ENCODE measurements at places on chromosomes 7 and 10. TPM values are rescaled to one million over a fixed set of nuclear protein-coding genes. Genes with fewer than 3 reads are reported as not detected.

GRCh38 chr7:6130007-6130587, 98.9 kb downstream of the ANKRD61 start:
- H3K36me3 ChIP-seq: peaks cover 38% of the 10 kb centered on the region
- H3K27ac ChIP-seq: no peak overlapping the region
- no peak for DNase-seq
- H3K27me3 ChIP-seq: no peaks in the 10 kb centered on the region
- H3K4me3 ChIP-seq: no peak overlapping the region
- peaks cover 5% of the 10 kb centered on the region for H3K4me1 ChIP-seq

DNA sequence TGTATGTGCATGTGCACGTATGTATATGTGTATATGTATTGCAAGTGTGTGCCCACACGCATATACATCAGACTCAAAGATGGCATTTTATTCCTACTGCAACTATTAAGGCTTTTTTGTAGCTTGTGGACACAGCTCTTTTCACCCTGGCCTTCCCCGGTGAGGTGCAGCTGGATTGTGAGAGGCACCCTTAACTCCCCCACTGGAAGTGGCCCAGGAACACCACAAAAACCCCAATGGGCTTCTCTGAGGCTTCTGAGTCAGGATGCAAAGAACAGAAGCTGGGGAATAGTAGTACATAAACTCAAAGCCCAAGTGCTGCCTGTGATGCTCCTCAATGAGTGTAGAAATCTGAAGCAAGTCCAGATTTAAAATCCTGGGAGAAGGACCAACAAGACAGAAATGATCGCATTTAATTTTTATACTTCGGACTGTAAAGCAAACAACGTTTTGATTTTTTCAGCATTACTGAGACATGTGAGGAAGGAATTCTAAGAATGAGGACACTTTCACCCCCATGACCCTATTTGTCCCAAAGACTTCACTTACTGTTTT, 369.2 kb upstream of the MGMT start:
- no peak overlapping the region for H3K27ac ChIP-seq
- no peak for DNase-seq
- H3K36me3 ChIP-seq: peaks cover 14% of the 10 kb centered on the region
- no peak overlapping the region for H3K4me3 ChIP-seq
- peaks cover 4% of the 10 kb centered on the region for H3K27me3 ChIP-seq

DNA sequence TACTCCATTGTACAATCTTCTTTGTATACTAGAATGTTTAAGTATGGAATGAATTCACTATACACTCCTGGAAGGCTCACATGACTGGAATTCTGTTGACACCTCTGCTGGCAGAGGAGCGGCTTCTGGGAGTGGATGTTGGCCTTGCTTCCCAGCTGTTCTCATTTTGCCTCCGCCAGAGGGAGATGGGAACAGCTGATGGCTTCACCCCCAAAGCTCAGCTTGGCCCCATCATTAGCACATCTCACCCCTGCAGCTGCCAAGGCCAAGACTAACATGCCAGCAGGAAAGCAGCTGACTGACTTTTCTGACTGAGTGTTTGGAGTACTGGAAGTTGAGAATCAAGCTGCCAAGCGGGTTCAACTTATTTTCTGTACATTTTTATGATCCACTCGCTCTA, 15.1 kb downstream of the ADAM12 start:
- H3K4me3 ChIP-seq: no peak overlapping the region
- no peaks in the 10 kb centered on the region for H3K27me3 ChIP-seq
- DNase-seq: no peak

DNA sequence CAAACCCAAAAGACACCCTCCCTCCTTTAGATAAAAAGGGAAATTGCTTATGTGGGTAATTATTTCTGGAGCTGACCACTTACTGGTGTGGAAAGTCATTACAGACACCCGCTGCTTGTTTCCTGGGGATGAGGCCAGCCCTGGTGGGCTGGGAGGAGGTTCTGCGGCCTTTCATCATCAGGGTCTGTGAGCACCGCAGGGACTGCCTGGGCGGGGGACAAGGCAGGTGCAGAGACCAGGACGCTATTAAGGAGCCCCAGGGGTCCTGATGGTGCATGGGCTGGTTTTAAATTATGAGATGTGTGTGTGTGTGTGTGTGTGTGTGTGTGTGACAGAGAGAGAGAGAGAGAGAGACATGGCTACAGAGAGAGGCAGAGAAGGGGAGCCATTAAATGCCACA, 171.2 kb downstream of the DNAJB6 start:
- peaks cover 8% of the 10 kb centered on the region for H3K4me1 ChIP-seq
- H3K27me3 ChIP-seq: peaks cover 39% of the 10 kb centered on the region
- no peak overlapping the region for H3K4me3 ChIP-seq
- DNase-seq: no peak
- H3K27ac ChIP-seq: no peak overlapping the region

GRCh38 chr10:58179238-58179637, 88.5 kb downstream of the IPMK start:
- H3K36me3 ChIP-seq: no peaks in the 10 kb centered on the region
- H3K27ac ChIP-seq: no peak overlapping the region
- H3K27me3 ChIP-seq: peaks cover 2% of the 10 kb centered on the region
- no peak for DNase-seq
- H3K4me3 ChIP-seq: no peak overlapping the region

DNA sequence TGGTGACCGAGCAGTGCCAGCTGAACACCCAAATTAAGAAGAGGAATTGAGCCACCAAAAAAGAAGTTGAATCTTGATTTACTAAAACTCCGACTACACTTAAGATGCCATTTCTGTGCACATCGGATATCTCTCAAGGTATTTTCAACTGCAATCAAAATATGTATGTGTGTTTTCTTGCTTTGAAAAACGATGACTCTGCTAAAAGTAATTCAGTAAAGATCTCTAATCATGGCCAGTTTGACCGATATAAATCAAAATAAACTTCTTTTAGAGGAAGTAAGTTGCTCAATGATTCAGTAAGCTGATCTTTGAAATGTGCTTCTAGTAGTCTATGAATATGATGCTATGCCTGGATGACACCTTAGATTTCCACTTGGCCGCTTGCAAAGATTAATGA, 453.5 kb upstream of the TPK1 start:
- H3K27me3 ChIP-seq: no peaks in the 10 kb centered on the region
- no peaks in the 10 kb centered on the region for H3K36me3 ChIP-seq
- no peak overlapping the region for H3K4me3 ChIP-seq
- H3K4me1 ChIP-seq: no peaks in the 10 kb centered on the region
- DNase-seq: no peak

GRCh38 chr10:28503114-28503513, 29.8 kb upstream of the WAC start:
- no peaks in the 10 kb centered on the region for H3K36me3 ChIP-seq
- no peak overlapping the region for H3K27ac ChIP-seq
- peaks cover 2% of the 10 kb centered on the region for H3K27me3 ChIP-seq
- DNase-seq: no peak
- peaks cover 6% of the 10 kb centered on the region for H3K4me1 ChIP-seq

- H3K36me3 ChIP-seq: no peaks in the 10 kb centered on the region
- H3K4me1 ChIP-seq: no peaks in the 10 kb centered on the region
- no peak overlapping the region for H3K27ac ChIP-seq
- no peak for DNase-seq
Measured at GRCh38 chr10:131480066-131480465, 168.5 kb upstream of the TCERG1L start.

SFR1 gene
- 15.7 TPM for total RNA-seq

SLC18A3 gene
- not detected for total RNA-seq
